Neural progenitor cell (in vitro differentiated cells): ENCODE measurements at places on chromosomes 2 and 18. TPM values are rescaled to one million over a fixed set of nuclear protein-coding genes. Genes with fewer than 3 reads are reported as not detected.
A peak's percentile ranks its signal among the peaks of the same experiment; 100 is the strongest.

DNA sequence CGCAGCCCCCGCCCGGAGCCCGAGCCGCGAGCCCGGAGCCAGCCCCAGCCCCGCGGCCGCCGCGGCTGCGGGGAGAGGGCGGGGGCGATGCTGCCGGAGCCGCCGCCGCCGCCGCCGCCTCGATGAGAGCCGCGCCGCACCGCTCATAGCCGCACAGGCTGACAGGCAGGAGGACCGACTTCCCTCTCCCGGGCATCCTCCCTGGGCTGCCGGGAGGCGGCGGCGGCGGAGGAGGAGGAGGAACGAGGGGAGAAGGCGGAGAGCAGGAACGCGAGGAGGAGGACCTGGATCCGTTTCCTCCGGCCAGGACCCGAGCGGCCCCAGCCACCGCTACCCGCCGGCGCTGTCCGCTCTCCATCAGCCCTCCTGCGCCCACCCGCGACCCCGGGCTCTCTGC lies 370 bp downstream of the KLHL29 start:
- DNase-seq, result peak; percentile 76

DNA sequence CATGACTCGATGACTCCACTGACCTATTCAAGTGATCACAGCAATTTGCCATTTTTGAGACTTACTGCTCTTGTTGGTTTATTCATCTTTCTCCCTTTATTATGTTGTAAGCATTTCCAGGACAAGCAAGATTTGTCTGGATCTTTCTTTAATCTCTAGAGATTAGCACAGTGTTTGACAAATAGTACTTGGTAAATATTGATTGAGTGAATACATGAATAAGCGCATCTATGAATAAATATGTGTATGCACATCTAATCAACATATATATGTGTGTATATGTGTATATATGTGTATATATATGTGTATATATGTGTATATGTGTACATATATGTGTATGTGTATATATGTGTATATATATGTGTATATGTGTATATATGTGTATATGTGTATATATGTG lies 7.3 kb downstream of the TMX3 start:
- DNase-seq, result no peak

DNA sequence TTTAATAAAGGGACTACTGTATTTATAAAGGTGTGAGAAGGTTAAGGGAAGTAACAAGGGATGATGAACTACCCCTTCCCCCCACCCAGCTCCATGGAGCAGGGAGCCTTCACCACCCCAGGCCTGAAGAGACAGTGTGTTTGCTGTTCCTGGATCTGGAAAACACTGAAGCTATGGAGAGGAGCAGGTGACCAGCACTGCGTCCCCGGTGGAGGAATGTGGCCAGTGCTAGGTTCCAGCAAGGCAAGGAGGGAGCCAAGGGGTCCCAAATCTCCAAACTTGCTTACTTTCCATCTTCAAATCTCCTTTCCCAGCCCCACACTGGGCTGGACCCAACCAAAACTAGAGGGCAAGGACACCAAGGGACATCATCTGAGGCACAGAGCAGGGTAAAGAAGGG lies 128.7 kb upstream of the CD302 start:
- no peak for DNase-seq

- no peak for DNase-seq
Observed at GRCh38 chr18:77081390-77081778, 51.2 kb downstream of the MBP start.

The RNF152 gene
- 23.0 and 24.1 TPM in 2 replicates for total RNA-seq

The MYCN gene
- total RNA-seq, result 24.7 and 26.7 TPM in 2 replicates

The CHST9 gene
- 0.77 and 1.3 TPM in 2 replicates for total RNA-seq

The SERPINB4 gene
- not detected in 2 replicates for total RNA-seq
